ENCODE measurements at places on chromosomes 6 and 20. TPM values are rescaled to one million over a fixed set of nuclear protein-coding genes. Genes with fewer than 3 reads are reported as not detected.

Gene SH3BGRL2
- 4.7 TPM for total RNA-seq

Gene LHFPL5
- total RNA-seq: not detected

Gene CGA
- total RNA-seq: not detected

DNA sequence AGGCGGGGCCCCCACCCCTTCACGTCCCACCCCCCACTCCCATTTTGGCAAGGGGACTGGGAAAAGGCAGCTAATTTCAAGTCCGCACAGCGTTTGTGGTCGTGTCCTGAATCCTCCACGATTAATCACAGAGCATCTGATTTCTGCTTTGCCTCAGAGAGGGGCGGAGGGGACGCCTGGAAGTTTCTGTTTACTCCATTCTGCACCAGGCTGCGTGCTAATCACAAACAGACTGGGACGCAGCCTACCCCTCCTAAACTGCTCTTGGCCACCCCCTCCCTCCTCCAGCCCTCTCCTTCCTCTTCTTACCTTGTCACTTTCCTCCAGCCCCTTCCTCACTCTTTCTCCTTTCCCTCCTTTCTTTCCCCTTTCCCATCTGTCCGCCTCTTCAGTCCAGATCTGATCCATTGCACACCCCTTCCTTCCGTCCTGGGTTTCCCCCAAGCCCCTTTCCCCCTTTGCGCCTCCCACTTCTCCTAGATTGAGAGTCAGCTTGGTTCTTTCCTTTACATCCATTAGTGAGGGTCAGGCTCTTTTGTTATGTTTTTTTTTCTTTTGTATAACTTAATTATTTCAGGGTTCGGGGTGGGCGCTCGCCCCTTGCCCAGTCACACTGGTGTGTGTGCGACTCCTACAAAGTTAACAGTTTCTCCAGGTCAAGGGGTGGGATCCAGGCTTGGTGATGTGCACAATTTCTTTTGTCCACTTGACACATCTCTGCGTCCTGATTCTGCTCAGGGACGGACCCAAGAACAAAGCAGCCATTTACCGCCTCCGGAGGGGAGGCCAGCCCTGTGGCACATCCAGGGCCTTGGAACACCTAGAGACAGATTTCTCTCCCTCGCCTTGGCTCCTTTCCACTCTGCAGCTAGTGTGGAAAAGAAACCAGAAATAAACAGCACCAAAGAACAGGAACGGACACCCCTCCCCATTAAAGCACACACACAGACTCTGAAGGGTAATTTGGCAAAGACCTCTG, 520 bp upstream of the RIPOR3 start:
- no peaks in the 10 kb centered on the region for H3K36me3 ChIP-seq
- H3K4me3 ChIP-seq: peak overlapping the region; percentile 52
- H3K27ac ChIP-seq: peak overlapping the region; percentile 69

- no peak for DNase-seq
- no peaks in the 10 kb centered on the region for H3K36me3 ChIP-seq
- H3K4me1 ChIP-seq: peaks cover 68% of the 10 kb centered on the region
- no peaks in the 10 kb centered on the region for H3K27me3 ChIP-seq
- H3K27ac ChIP-seq: peak overlapping the region; percentile 99
Measured at GRCh38 chr20:36463212-36464061, 77.9 kb upstream of the MYL9 start.

GRCh38 chr6:132333639-132334520, 67.4 kb downstream of the MOXD1 start:
- H3K27ac ChIP-seq: no peak overlapping the region
- peak; percentile 57 for DNase-seq
- H3K36me3 ChIP-seq: no peaks in the 10 kb centered on the region
- no peak overlapping the region for H3K4me3 ChIP-seq

- DNase-seq: no peak
- H3K27ac ChIP-seq: no peak overlapping the region
- H3K4me3 ChIP-seq: no peak overlapping the region
- H3K36me3 ChIP-seq: no peaks in the 10 kb centered on the region
- no peaks in the 10 kb centered on the region for H3K27me3 ChIP-seq
Measured at GRCh38 chr20:49184691-49185070, 3.5 kb downstream of the STAU1 start.

DNA sequence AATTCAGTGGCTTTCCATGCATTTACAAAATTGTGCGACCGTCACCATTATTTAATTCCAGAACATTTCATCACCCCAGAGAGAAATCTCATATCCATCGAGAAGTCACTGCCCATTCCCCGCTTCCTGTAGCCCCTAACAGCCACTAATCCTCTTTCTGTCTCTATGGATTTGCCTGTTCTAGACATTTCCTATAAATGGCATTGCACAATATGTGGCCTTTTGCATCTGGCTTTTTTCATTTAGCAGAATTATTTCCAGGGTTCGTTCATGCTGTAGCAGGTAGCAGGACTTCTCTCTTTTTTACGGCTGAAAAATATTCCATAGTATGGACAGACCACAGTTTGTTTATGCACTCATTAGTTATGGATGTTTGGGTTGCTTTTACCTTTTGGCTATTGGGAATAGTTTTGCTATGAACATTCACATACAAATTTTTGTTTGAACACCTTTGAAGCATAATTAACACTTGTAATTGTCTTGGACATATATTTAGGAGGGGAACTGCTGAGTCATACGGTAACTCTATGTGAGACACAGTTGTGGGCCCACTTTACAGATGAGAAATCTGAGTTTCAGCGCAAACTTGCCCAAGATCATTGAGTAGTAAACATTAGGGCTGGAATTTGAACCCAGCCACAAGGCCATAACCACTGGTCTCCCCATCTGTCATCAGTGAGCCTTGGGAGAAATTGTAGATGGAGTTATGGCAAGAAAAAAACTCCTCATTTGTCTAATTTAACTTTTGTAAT, 126.9 kb downstream of the BMP7 start:
- no peak overlapping the region for H3K4me3 ChIP-seq
- no peaks in the 10 kb centered on the region for H3K4me1 ChIP-seq
- no peak overlapping the region for H3K27ac ChIP-seq
- DNase-seq: no peak
- no peaks in the 10 kb centered on the region for H3K36me3 ChIP-seq

DNA sequence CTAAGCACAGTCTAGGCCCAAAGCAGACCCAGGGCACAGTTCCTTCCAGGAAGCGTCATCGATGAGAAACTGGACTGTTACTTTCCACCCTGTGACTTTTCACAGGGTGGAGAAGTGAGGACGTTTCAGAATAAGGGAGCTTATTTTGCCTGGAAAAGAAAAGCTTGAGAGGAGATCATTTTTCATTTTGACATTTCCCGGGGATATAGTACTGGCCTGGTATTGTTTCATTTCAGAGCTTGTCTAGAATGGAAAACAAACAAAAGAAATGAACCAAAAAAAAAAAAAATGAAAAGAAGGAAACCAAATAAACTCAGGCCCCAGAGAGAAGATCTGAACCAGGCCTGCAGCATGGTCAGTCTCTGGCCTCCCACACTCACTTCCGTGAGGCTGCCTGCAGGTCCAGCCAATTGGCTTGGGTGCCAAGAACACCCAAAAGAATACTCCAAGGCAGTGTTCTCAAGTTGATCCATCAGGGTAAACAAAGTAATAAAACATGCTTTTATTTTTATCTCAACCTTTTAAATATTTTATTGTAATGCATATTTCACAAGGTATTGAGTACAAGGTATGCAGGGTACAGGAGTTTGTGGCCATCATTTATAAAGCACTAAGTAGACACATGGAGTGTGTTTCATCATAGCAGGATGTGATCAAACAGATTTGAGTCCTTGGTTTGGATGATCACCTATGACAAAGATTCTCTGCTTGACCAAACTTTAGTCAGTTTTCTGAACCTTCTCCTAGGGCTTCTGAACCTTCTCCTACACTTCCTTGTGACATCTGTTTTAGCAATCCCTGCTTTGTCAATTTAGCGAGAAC, 176.9 kb upstream of the GGTLC1 start:
- no peaks in the 10 kb centered on the region for H3K36me3 ChIP-seq
- H3K4me3 ChIP-seq: no peak overlapping the region
- no peaks in the 10 kb centered on the region for H3K27me3 ChIP-seq
- no peak overlapping the region for H3K27ac ChIP-seq

- H3K4me1 ChIP-seq: peaks cover 26% of the 10 kb centered on the region
- no peaks in the 10 kb centered on the region for H3K36me3 ChIP-seq
- DNase-seq: peak; percentile 41
Measured at GRCh38 chr6:30463651-30464618, 25.4 kb upstream of the HLA-E start.

DNA sequence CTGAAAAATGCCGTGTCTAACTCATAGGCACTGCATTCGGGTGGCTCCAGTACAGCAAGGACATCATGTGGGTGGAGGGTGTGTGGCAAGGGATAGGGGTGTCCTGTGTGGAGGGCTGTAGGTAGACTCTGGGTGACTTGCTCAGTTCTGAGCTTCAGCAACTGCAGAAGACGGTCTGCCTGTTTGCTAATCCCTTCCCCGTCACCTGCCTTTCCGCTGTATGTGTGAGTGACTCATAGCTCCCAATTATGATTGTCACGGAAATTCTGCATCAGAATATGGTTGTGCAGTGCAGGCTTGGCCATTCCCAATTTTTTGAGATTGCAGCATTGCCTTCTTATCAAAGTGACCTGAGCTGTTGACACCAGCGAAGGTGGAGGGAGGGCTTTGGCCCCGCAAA, 174.3 kb downstream of the CDH4 start:
- no peak overlapping the region for H3K4me3 ChIP-seq
- H3K27ac ChIP-seq: no peak overlapping the region
- H3K4me1 ChIP-seq: no peaks in the 10 kb centered on the region

DNA sequence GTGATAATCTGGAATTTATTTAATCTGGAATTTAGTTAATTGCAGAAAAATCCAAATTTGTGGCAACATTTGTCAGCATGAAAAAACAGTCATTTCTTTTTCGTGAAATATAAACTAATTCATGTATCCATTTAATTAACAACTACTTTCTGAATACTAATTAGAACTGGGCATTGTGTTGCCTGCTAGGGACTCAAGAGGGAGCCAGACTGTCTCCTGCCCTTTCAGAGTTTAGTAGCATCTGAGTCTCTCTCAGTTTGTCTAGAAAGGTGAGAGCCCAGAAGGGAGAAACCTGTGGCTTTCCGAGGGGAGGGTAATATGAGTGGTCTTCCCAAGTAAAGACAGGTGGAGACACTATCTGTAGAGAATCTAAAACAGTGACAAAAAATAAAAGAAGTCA, 210.9 kb upstream of the HDDC2 start:
- no peak overlapping the region for H3K27ac ChIP-seq
- no peaks in the 10 kb centered on the region for H3K27me3 ChIP-seq

GRCh38 chr20:24598346-24598745, 128.9 kb downstream of the SYNDIG1 start:
- no peaks in the 10 kb centered on the region for H3K36me3 ChIP-seq
- no peak for DNase-seq
- no peak overlapping the region for H3K4me3 ChIP-seq
- H3K4me1 ChIP-seq: no peaks in the 10 kb centered on the region
- no peaks in the 10 kb centered on the region for H3K27me3 ChIP-seq
- H3K27ac ChIP-seq: no peak overlapping the region

GRCh38 chr6:34657037-34657306, 39.6 kb downstream of the ILRUN start:
- no peak for DNase-seq
- H3K27ac ChIP-seq: peak overlapping the region; percentile 90
- H3K4me1 ChIP-seq: peaks cover 13% of the 10 kb centered on the region
- no peaks in the 10 kb centered on the region for H3K36me3 ChIP-seq

GRCh38 chr6:119647309-119647708, 297.7 kb upstream of the MAN1A1 start:
- H3K27me3 ChIP-seq: no peaks in the 10 kb centered on the region
- no peak overlapping the region for H3K27ac ChIP-seq
- H3K4me3 ChIP-seq: no peak overlapping the region
- no peaks in the 10 kb centered on the region for H3K36me3 ChIP-seq
- no peak for DNase-seq

DNA sequence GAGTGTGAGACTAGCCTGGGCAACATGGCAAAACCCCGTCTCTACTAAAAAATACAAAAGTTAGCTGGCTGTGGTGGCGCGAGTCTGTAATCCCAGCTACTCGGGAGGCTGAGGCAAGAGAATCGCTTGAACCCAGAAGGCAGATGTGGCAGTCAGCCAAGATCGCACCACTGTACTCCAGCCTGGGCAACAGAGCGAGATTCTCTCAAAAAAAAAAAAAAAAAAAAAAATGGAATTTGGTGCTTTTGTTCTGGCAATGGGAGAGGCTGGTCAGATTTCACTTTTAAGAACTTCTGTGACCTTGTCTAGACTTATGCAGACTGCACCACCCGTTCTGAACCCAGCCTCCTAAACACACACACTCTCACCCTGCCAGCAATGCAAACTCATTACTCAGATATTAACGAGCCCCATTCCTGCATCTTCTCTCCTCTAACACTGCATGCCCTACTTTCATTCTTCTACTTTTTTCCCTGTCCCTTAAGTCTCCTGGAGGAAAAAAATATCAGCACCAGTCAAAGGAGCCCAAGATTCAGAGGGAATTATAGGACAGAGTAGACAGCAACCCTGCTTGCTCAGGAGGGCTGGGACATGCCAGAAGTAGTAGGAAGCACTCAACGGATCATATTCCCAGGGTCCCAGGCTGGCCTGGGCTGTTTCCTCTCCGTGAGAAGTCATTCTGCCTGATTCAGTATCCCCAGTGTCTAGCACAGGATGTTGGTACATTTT, 4.4 kb downstream of the MOCS1 start:
- peaks cover 44% of the 10 kb centered on the region for H3K4me1 ChIP-seq
- H3K36me3 ChIP-seq: peaks cover 15% of the 10 kb centered on the region
- DNase-seq: no peak
- H3K4me3 ChIP-seq: no peak overlapping the region
- H3K27me3 ChIP-seq: no peaks in the 10 kb centered on the region

DNA sequence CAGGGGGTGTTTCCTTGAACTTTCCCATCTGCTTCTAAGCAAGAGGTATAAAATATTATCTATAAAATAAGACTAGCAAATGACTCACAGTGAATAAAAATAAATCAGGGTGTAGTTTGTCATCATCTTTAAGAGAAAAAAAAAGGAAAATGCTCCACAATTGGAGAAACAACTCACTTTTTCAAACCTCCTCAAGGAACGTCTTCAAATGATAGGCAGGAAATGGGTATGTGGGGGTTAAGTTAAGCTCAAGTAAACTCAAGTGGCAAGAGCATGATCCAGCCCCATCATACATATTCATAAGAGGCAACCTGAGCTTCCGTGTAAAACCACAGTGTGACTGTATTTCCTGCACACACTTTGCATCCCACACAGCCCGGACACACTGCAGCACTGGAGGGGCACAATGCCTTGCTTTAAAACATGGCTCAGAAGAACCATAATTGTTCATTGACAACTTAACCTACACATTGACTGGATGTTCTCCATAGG, 58.5 kb upstream of the CEP85L start:
- no peaks in the 10 kb centered on the region for H3K36me3 ChIP-seq
- peaks cover 3% of the 10 kb centered on the region for H3K4me1 ChIP-seq
- H3K27me3 ChIP-seq: no peaks in the 10 kb centered on the region
- no peak for DNase-seq

All from heart left ventricle (tissue), 16 donors.